ENCODE measurements at places on chromosomes 7 and 10.

GRCh38 chr10:89263091-89263490 is 11.5 kb upstream of the LIPA start:
- no peak for DNase-seq

GRCh38 chr7:32074787-32075585 is 4.8 kb upstream of the PDE1C start:
- peak; percentile 90 for DNase-seq

DNA sequence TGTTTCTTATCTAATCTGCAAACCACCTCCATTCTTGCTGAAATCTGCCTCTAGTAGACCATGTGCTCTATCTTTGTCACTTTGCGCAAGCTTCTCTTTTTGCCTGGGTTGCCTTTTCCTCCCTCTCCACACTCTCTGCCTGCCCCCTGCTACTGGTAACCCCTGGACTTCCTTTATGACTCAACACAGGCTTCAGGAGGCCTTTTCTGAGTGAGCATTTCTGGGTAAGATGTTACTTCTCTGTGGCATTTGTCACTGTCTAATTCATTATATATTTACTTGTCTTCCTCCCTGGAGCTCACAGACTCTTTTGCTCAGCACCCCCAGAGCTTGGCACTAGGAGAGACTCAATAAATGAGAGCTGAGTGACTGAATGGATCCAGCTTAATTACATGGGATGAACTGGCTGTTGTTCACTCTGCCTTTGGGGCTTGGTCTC is 8.4 kb downstream of the GOLGA7B start:
- no peak for DNase-seq

DNA sequence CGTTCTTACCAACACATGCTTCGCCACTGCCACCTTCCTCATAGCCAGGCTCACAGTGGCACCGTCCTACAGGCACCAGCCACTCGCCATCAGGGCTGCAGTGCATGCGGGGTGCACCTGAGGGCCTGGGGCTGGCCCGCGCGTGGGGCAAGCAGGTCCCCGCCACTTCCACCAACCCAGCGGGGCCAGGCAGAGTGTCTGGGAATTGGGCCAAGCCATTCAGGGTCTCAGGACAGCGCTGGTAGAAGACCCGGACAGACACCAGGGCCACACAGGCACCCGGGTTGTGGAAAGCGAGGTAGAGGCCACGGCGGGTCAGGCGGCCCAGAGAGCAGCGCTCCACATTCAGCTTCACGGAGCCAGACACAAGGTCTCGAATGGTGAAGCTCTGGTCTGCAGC is 9.0 kb downstream of the EPHA1 start:
- DNase-seq: no peak

DNA sequence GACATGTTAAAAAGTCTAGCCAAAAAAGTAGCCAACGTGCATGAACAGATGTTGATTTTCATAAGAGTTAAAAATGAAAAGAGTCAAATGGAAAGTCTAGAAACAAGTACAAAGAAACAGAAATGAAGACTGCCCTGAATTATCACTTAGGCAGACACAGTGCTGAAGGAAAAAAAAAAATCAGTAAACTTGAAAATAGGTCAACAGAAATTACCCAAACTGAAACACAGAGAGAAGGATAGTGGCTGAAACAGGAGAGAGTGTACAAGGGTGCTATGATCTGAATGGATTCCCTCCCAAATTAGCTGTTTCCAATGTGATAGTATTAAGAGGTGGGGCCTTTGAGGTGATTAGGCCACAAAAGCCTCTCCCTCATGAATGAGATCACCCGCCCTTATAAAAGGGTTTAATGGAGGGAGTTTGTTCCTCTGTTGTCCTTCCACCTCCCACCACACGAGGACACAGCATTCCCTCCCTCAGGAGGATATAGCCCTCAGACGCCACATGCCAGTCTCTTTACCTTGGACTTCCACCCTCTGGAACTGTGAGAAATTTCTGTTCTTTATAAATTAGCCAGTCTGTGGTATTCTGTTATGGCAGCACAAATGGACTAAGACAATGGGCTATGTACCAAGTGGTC is 249.7 kb downstream of the AHR start:
- DNase-seq: no peak

- no peak for DNase-seq
Measured at GRCh38 chr7:130875265-130875741, 141.3 kb upstream of the KLF14 start.

DNA sequence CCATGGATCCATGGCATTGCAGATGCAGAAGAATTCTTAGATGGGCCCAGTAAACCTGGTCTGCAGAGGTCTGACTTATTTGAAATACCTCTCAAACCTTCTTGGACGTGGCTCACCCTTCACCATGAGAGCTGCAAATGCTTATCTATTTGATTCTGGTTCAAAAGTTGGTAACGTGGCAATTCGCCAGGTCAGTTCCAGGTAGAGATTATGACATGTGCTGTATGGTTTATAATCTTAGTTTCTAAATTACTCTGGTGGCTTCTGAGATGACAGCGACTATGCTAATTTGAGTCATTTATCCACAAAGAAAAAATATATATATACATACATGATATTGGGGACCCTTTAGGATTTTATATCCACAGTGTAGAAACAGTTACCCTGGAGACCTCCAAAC is 68.8 kb downstream of the NRP1 start:
- no peak for DNase-seq

GRCh38 chr10:12924911-12925310 is 76.6 kb downstream of the CCDC3 start:
- no peak for DNase-seq

DNA sequence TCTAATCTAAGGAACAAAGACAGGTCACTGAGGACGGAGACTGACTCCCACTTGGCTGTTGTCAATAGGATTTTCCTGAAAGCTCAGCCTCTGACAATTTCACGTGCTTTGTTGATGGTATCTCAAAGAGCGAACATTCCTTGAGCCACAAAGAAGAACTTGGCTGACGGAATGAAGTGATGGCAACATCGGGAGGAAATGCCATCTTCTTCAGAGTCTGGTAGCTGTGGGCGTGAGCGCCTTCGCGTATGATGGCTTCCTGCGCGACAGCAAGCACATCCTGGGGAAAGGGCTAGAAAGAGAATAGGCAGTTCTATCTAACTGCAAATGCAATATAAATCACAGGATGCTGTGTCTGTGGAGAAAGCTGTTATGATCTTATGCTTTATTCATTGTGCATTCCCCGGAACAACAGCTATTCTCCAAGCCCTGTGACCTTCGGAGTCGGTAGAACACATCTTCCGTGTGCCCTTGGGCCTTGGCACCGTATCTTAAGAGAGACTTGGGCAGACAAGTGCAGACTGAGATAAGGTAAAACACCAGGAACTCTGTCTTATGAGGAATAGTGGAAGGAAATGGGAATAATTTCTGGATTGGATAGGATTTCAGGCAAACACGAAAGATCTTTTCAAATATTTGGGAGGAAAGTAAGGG is 19.6 kb upstream of the GTPBP4 start:
- DNase-seq: no peak

Data from putamen (tissue), 1 donor.